Dermis microvascular lymphatic vessel endothelial cell (primary cell): ENCODE measurements at places on chromosomes 2 and 18.
A peak's percentile ranks its signal among the peaks of the same experiment; 100 is the strongest.

DNA sequence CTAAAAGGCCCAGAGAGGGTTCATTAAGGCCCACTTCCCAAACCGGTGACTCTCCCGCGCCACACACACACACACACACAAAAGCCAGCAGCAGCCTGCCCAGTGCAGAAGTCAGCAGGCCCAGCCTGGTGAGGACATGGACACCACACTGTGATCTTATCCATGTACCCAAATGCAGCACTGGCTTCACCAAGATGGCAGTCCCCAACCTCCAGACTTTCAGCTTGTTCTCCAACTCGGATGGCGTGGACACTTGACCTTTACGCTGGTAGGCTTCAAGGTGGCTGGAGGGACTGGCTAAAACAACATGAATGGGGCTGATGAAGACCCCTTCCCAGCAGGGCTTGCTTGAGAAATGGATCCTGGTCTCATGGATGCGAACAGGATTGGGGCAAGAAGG is 50.4 kb downstream of the TNS1 start:
- no peak for DNase-seq

- DNase-seq, result no peak
Observed at GRCh38 chr2:100653449-100654035, 90.7 kb downstream of the PDCL3 start.

DNA sequence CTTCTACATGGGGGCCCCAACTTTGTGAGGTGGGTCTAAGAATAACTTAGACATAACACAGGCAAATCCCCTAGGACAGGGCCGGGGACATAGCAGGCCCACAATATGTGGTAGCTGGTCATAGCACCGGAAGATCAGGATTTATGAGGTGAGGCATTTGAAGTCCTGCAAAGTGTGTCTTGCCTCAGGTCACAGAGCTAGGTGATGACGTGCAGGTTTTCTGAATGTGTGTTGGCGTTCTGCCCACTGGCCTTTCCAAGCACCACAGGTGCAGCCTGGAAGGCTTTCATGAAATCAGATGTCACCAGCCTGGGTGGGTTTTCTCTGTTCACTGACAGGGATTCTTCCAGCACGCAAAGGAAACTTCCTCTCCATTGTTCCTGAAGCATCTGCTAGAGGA is 119.1 kb downstream of the LRATD1 start:
- no peak for DNase-seq

- no peak for DNase-seq
Observed at GRCh38 chr2:105697781-105698449, 46.8 kb upstream of the NCK2 start.

GRCh38 chr2:238996331-238997136 is 148.6 kb downstream of the TWIST2 start:
- no peak for DNase-seq

GRCh38 chr18:79847606-79848293 is 50.0 kb downstream of the KCNG2 start:
- DNase-seq, result no peak

GRCh38 chr2:241950413-241951315 is 81.1 kb downstream of the RTP5 start:
- DNase-seq, result peak; percentile 26

DNA sequence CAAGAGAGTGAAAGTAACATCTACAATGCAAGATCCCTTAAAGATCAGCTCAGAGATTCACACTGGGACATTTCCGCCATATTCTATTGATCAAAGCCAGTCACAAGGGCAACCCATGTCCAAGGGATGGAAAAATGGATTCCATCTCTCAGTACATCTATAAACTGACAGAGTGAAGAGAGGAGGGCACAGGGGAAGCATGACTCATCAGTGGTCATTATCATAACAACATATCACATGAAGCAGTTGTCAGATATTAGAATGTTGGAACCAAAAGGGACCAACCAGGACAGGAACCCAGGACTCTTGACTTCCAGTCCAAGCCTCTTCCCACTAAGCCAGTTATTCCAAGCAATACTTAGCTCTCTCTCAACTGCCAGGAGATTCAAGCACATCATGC is 54.9 kb upstream of the IGFBP2 start:
- DNase-seq, result no peak

DNA sequence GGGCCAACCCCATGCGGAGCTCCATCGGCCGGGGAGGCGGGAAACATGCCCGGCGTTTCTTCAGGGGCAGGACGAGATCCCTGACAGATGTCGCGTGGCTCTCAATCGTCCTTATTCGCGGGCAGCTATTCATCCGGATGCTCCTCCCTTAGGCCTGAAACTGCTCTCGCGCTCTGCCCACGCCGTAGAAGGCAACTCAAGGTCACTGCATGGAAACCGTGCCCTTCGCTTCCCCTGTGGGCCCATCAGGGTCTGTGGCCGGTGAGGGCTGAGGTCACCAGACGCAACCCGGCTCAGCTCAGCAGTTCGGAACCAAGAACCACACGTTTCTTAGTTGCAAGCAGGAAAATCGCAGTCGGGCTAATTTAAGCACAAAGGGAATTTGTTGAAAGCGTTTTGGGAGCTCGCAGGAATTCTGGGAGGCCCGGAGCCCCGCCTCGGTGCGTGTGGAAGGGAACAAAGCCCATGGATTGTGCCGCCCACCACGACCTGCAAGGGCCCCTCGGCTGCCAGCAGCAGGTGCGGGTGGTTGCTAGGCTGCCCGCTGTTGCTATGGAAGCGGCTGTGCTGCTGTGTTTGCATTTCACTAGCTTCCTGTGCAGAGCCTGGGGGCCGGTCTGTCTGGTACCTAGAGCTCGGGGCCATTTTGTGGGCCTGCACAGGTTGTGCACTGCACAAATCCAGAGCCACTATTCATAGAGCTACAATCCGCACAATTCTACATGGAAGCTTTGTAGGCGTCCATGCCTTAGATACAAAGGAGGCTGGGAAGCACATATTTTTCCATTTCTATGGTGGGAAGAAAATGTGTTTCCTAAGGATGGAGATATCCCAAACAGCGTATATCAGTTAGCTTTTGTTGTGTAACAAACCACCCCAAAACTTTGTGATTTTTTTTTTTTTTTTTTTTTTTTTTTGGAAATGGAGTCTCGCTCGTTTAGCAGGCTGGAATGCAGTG is 6.0 kb upstream of the ALLC start:
- peak; percentile 38 for DNase-seq

- DNase-seq, result no peak
Observed at GRCh38 chr2:30368258-30368657, 78.8 kb upstream of the LCLAT1 start.

DNA sequence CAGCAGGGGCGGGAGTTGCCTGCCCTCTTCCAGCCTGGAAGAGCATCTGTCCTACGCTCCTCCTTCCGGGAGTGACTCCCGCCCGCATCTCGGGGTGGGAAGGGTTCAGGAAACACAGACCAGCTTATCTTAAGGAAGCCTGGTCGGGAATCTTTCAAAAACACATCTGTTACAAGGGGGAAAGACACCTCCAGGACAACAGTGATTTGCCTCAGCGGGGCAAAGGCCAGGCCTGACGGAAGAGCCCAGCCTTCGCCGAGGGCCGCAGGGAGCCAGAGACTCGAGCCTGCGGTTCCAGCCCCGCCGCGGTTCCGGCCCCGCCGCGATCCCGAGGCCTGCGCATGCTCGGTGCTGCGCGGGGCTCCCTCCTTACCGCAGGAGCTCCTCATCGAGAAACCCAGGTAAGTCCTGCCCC is 38.1 kb upstream of the TGIF1 start:
- no peak for DNase-seq
